Chondrocyte (in vitro differentiated cells): ENCODE measurements at places on chromosomes 7 and 10. TPM values are rescaled to one million over a fixed set of nuclear protein-coding genes. Genes with fewer than 3 reads are reported as not detected.

- DNase-seq = no peak
Observed at GRCh38 chr7:135316648-135317313, 83.1 kb downstream of the STRA8 start.

- DNase-seq = no peak
Observed at GRCh38 chr10:73398024-73398423, 15.8 kb downstream of the ANXA7 start.

- DNase-seq = no peak
Observed at GRCh38 chr7:7662527-7662926, 22.0 kb downstream of the UMAD1 start.

DNA sequence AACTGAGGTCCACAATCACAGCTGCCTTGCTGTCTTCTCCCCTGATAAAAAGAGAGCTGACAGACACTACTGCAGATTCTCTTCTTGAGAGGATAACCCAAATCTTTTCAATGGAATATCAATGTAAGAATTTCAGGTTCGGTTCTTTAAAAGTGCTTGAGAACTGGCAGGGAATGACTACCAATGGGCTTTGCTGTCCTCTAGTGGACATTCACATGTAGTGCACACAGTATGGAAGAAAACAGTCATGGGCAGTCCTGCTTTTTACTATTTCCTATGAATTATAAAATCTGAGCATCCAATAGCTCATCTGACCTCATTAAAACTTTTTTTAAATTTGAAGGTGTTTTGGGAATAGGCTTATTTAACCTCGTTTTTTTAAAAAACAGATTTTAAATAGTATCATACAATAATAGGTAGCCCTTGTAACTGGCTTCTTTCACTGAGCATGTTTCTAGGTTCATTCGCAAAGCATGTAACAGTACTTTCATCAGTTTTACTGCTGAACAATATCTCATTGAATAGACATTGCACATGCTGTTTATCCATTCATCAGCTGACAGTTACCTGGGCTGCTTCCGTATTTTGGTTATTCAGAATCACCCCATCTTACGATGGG is 18.3 kb downstream of the FZD9 start:
- DNase-seq = no peak

GRCh38 chr7:28701731-28702130 is 256.4 kb downstream of the TRIL start:
- no peak for DNase-seq

DNA sequence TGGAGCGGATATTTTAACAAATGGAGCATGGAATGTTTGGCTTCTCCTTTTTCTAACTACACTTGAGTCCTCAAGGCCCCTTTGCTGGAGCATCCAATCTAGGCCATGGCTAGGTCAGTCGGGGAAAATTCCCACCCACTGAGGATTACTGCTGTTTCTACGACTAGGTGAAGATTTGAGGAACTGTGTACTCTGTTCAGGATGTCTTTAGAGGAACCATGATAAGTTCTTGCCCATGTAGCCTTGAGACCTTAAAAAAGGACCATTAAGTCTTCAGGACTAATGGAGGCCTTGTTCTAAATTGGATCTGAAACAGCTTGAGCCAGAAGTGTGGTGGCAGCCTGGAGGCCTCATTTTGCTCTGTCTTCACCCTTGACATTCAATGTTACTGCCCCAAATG is 6.2 kb downstream of the AGK start:
- DNase-seq = no peak

GRCh38 chr7:21028186-21028585 is 241.5 kb upstream of the SP8 start:
- no peak for DNase-seq

DNA sequence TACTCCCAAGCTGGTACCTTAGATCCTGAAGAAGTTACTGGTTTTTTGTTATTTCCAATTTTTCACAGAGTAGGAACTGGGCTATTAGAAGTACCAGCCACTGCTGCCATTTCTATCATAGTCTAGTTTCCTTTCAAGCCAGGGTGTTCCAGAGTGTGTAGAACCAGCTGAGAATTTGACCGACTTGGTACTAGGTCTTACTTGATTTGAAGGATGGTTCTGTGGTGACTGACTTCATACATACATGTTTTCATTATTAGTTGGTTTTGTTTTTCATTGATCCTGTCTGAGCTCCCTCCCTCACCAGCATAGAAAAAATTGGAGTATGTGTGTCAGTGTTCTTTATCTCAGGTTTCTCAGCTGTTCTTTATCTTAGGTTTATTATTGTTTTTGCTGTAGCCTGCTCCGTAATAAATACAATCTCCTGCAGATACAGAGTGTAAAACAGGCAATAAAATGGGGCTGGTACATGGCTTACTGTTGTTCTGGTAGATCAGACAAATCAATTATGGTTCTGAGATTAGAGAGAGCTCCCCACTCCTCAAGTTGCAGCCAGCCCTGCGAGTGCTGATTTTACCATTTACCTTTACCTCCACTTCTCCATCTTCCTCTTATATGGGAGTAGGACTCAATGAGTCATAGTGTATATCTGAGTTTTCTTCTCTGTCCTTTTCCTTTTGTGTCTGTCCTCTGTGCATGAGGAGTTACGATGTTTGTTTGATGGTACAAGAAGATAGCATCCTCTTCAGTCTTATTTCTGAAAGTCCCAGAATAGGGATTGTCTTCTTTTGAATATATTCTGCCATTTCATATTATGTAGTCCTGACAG is 122.6 kb downstream of the LRRC4 start:
- no peak for DNase-seq

DNA sequence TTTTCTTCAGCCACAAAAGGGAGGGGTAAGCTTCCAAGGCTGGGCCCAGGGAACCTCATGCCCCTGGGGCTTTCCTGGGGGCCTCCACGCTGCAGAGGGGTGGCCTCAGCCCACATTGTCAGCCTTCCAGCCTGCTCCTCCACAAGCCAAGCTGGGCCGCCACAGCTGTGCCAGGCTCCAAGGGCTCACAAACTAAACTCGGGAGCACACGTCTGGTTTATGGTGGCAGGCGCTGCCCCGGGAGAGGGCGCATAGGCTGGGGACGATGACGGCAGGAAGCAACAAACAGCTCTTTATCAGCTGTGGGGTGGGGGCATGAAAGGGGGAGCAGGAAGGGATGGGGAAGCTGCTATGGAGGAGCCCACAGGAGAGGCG is 6.3 kb upstream of the CDH23 start:
- DNase-seq = no peak

DNA sequence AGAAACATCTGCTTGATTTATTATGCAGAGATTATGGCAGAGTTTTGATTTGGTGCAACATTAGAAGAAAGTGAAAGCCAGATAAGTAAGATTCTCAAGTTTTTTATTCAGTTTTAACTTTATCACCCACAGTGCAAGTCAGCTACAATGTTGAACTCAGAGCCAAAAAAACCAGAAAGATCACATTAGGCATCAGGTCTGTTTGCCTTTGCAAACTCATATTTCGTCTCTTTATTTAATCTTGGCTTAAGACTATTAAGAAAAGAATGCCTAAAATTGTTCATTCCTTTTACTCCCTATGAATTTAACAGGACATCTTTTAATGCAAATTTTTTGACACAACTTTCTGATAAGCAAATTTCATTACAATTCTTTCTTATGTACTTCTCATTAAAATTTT is 76.0 kb upstream of the TMEM26 start:
- no peak for DNase-seq

GRCh38 chr10:126057494-126057893 is 161.1 kb downstream of the FANK1 start:
- DNase-seq = no peak

GRCh38 chr7:99639267-99639666 is 22.5 kb downstream of the ZSCAN25 start:
- DNase-seq = no peak

DNA sequence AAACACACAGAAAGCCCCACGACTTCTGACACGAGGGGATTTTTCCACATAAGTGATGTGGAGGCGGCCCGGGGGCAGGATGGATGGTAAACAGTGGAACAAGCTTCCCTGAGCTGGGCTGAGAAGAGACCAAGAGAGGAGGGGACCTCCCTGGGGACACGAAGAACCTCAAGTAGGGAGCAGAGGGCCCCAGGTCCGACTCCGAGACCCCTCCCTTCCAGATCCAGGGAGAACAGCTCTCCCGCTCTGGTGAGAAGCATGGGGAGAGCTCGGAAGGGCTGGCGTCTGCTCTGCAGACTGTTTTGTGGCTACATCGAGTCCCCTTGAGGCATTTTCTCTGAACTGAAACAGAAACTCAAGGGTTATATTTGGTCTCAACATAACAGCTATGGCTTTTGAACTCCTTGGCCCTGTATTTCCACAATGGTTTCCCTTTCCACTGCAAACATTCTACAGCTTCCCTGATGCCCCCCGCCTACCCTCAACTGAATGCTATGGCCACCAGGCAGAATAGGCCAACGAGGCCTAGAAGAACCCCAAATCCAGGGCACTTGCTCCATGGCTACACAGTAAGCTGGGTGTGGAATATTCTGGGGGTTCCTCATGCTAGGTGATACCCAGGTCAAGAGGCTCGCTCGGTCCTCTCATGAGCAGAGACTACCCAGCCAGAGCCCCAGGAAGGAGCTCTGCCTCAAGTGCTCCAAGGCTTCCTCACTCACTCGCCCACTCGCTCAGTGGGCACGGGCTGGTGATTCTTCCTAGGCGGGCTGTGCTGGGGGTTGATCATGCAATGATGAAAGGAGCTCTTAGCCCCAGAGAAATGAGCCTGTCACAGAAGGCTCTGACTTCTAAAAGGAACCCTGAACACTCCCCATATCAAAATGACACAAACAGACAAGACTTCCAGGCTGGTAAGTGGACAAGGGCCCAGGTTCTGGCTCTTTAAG is 47.5 kb downstream of the FAM53B start:
- no peak for DNase-seq

- DNase-seq = peak; percentile 77
Observed at GRCh38 chr7:98995523-98996149, 117.3 kb downstream of the TRRAP start.

GRCh38 chr10:102554531-102554930 is 50.8 kb downstream of the SUFU start:
- DNase-seq = no peak

DNA sequence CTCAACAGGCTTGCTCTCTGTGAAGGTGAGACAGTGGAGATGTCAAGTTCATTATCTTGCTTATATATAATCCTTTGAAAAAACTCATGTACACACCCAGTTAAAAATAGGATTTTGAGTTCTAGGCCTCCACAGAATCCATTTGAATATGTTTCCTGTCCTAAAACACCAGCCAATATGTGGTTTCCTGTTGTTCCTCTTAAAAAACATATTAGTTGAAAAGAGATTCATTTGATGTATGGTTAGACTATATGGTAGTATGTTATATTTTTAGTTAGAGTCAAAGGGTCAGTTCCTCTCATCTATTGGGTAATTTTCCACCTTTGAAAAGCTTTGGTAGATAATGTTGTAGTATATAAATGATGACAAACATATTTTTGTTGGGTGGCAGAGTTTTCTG is 16.0 kb downstream of the PPP1R9A start:
- DNase-seq = no peak

DNA sequence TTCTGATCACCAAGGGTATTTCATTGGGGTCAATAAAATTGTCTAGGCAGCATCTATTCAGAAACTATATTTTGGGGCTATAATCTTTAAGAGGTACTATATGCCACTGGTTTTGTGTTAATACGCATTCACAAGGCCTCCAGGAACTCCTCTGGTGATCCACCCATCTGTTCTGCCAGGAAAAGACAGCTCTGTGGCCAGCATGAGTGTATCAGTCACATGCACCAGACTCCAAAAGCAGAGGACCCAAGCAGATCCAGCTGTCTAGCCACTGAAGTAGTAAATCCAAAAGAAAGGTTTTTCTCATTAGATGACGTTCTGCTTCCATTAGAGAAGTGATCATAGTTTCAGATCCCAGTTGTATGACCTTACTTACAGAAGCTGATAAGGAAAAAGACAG is 199.6 kb upstream of the CELF2 start:
- no peak for DNase-seq

- DNase-seq = no peak
Observed at GRCh38 chr10:95558593-95559320, 2.4 kb downstream of the SORBS1 start.

DNA sequence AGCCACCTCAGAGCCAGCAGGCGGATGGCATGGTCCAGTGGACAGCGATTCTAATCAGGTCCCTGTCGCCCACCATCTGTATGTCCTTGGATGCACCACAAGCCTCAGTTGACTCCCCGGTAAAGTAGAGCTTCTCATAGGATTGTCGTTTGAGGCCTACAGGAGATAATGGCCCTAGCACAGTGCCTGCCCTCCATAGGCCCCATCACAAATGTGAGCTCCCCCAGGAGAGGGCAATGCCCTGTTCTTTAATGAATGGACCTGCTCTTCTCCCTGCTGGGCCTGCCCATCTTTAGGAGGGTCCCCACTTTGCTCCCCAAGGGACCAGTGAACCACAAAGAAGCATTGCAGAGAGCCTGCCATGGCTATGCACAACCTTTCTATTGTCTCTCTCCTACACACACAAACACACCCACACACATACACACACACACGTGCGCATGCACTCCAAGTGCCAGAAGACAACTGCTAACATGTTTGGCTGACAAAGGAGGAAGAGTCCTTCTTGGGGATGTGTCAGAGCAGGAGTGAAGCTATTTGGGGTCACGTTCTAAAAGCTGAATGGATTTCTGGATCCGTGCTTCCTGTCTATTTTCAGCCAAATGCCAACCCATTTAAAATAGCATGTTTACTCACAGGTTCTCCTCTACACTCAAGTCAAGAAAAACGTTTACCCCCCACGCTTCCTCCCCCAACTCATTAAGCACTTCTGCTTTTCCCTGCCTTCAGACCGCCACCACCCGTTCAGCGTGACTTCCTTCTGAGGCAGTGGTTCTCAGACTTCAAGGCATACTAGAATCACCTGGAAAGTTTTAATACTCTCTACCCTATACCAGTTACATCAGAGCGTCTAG is 196.1 kb downstream of the GRID1 start:
- DNase-seq = no peak

- no peak for DNase-seq
Observed at GRCh38 chr10:22658745-22659410, 55.5 kb downstream of the PIP4K2A start.

DNA sequence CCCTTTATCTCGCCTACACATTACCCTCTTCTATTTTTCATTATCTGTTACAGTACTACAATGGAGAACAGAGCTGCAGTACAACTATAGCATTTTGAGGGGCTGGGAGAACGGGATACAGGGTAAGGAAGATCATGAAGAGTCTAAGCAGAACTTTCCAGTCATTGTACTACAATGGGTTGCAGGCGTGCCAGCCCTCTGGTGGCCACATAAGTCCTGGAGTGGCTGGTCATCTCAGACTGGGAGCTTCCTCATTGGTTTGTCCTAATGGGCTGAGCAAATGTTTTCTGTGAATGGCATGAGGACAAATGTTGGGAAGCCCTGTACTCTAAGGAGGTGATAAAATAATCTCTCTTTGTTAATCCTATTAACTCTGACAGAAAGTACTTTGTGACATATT is 33.0 kb downstream of the TMEM106B start:
- no peak for DNase-seq

- DNase-seq = no peak
Observed at GRCh38 chr10:122459561-122460273, 1.6 kb upstream of the HTRA1 start.

PODXL gene
- total RNA-seq = 11.9 to 14.5 TPM (median 14.0 TPM) in 3 replicates

C10orf95 gene
- not detected in 3 replicates for total RNA-seq

RAPGEF5 gene
- 0.53 to 2.2 TPM (median 1.9 TPM) in 3 replicates for total RNA-seq

NFKB2 gene
- 29.4 to 38.0 TPM (median 35.9 TPM) in 3 replicates for total RNA-seq

CALHM2 gene
- 1.3 to 10.9 TPM (median 9.9 TPM) in 3 replicates for total RNA-seq

POU6F2 gene
- total RNA-seq = 0.36 to 1.8 TPM (median 0.40 TPM) in 3 replicates

ZNF503 gene
- 12.3 to 26.0 TPM (median 24.8 TPM) in 3 replicates for total RNA-seq

TNS3 gene
- 320 to 433 TPM (median 426 TPM) in 3 replicates for total RNA-seq

PNLIPRP3 gene
- not detected in 3 replicates for total RNA-seq

GLI3 gene
- total RNA-seq = 11.7 to 37.8 TPM (median 12.1 TPM) in 3 replicates
